KG1 (cell line): ENCODE measurements at places on chromosomes 7 and 10.

DNA sequence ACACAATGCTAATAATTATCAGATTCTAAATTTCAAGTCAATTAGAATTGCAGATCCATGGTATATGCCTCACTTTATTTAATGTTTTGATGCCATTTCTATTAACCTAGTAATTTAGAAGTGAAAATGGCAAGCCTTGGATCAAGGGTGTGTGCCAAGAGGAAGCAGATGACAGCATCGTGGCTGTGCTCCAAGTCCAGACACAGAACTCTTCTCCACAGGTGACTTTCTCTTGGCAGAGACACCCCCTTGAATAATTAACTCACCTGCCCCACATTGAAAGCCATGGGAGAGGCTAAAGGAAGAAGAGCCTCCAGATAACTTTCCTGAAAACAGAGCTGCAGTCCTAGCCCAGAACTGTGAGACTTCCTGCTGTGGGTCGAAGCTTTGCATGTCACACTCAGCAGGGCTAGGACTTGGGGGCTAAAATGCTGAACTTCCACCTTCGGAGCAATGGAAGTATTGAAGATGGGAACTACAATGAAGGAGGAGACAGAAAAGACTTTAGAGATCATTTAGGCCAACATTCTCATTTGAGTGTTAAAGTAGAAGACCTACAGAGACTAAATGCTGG lies 996 bp upstream of the C10orf90 start:
- DNase-seq, result no peak

DNA sequence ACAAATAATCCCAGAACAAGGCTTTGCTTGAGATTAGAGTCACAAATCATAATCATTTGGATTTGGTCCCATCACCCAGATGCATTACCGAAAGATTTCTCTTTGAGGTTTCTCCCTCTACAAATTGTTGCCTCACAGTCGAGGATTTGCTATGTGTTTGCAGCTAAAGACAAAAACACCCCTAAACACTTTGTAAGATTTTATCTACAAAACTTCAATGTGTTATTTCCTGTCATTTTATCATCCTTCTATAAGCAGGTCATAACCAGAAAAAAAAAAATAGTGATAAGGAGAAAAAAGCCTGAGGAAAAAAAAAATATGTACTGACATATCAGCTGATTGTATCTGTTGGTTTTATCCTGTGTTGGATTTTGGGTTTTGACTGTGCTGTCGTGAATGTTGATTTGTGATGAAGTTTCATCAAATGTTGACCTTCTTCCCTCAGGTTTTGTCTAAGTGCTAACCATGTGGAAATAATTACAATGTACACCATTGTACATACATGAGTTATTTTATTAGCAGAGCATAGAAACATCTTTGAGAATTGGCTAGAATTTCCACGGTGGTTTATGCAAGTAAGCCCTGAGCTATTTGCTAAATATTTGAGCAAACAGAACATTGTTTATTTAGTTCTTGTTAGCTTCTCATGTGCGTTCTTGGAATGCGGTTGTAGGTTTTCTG lies 274.4 kb downstream of the NEBL start:
- DNase-seq, result no peak

GRCh38 chr10:104277785-104278184 lies 8.8 kb downstream of the GSTO2 start:
- DNase-seq, result no peak

GRCh38 chr7:139396323-139396951 lies 36.7 kb downstream of the LUC7L2 start:
- DNase-seq, result no peak

DNA sequence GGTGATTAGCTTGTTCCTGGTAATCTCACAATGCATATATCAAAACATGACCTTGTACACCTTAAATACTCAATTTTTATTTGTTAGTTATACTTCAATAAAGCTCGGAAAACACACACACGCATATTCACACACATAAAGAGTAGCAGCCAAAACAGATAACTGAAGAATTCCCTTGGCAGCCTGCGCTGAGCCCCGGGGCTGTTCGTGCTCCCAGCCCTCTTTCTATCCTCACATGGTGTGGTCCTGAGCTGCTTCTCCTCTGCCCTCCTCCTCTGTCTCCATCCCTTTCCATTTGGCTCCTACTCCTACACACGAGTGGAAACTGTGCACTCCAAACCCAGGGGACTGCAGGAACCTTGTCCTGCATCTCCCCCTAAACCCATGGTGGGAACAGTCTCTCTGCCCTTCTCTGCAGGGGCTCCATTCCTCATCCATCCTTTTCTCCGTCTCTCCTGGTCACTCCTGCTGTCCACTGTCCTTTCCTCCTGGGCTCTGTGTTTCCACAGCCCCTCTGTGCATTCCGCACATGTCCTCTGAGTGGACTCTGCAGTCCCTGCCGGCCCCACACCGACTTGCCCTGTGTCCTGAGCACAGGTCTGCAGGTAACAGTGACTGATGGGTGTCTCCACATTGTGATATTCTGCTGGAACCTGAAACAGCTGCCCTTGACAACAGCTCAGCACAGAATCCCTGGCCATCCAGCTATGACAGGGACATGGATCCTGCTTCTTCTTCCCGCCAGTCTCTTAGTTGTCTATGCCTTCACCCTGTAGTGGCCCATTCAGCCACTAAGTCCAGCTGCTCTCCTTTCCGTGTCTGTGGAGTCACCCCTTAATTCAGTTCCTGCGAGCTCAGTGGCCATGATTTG lies 216.8 kb upstream of the ZNF32 start:
- DNase-seq, result no peak

DNA sequence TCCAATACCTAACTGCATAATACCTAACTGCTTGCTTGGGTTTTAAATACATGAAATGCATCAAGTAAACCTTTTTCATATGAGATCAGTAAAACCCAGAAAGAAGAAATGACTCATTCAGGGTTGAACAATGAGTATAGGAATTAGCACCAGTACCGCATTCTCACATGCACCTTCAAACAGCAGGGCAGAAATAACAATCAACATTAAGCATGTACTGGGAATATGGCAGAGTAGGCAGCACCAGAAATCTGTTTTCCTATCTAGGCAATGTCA lies 850.3 kb upstream of the SORCS1 start:
- DNase-seq, result no peak

DNA sequence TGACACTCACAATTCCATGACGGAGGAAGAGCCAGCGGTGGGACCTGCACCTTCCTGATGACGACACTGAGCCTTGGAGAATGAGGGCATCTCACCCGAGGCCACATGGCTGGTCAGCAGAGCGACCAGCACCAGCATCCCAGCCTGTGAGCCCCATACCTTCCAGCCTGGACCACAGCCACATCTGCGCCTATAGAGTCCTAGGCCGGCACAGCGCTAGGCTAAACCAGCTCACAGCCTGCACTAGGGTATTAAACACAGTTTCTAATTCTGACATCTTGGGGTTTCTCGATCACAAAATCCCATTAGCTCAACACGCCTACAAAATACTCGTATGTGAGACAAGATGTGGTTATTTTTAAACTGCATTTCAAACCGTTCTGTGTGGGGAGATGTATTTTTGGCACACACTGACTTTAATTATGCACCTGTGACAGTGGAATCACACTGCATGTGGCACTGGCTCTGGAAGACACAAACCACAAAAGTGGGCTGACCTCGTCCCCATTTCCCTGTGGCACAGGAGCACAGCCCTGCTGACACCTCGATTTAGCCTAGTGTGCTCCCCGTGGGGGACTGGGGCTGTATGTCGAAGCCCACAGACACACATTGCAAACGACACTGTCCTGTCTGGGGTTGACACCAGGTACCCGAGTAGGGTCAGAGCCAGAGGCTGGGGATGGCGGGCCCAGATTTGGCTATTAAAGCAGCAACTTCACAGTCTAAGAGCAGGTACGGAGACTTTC lies 32.5 kb downstream of the CPXM2 start:
- DNase-seq, result no peak

DNA sequence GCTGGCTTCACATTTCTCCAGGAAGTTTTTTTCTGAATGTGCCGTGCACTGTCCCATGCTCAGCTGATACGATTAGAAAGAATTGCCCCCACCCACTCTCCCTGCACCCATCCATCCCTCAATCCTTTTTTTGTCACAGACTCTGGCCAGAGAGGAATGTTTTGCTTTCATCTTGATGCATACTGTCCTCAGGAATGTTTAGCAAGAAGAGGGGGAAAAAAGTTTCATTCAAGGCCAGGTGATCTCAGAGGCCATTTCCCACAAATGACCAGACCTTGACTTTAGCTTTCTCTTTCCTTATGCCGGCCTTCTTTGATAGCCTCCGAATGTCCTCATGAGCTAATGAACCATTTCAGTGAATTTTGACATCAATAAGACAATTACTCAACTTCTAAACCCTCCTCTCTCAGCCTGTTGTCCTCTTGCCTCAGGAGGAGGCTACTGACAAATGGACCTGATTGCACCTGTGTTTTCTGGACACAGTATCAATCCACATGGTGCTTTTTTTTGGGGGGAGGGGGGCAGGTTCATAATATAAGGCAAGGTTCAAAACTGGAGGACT lies 105.0 kb upstream of the KLF6 start:
- no peak for DNase-seq

GRCh38 chr7:57646901-57647246 lies 196.9 kb downstream of the ZNF716 start:
- DNase-seq, result no peak

- DNase-seq, result no peak
These were observed 198.7 kb downstream of the CXCL12 start for GRCh38 chr10:44186150-44186549.

DNA sequence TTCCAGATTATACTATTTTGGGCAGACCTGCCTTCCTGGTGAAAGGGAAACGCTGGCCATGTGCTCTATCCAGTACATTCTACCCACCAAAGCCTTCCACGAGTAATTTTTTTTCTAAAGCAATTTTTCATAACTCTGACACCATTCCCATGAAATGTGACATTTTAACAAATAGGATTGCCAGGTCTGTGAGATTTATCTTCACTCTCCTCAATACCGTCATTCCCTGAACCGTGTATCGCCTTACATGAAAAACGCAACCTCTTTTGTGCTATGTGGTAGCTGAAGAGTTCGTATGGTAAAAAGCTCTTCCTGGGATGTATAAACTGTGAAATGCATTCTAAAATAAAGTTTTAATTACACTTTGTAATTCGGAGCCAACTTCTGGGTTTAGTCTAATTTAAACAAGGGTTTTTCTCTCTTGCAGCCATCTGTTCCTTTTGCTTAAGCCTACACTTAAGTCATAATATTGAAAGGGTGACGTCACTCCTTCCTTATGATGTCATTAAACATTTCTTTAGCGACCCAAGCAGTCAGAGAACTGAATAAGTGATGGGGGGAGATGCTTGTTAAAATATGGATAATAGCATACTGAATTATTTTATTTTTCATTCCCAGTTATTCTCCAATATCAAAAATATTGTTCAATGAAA lies 27.7 kb downstream of the C1QL3 start:
- no peak for DNase-seq

- DNase-seq, result no peak
These were observed 265.5 kb upstream of the FZD8 start for GRCh38 chr10:35907548-35907947.

DNA sequence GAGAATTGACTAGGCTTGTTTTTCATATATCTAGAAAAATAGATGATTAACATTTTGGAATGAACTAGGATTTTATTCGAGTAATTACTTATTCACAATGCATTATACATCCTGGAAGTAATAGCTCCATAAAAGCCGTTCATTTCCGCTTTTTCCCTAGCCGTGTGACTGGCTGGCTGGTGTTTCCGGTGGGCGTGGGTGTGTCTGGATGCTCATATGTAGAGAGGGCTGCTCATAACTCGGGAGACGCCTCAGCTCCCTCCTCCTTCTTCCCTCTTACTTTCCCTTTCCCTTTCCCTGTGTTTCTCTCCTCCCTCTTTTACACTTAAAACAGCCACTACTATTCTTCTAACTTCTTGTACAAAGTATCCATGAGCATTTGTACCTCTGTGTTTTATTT lies 187.7 kb upstream of the VSTM2A start:
- no peak for DNase-seq

DNA sequence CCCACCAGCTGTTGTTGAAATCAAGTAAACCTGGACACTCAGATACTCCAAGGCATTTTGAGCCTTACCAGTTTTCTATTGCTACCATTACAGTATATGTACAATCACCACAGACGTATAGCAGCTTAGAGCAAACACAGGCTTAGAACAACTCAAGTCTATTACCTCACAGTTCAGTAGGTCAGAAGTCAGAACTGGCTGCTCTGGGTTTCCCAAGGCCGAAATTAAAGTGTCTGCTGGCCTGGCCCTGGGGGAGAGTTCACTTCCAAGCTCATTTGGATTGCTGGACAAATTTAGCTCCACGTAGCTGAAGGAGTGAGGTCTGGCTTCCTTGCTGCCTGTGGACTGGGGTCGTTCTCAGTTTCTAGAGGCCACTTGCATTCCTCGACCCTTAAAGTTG lies 260.1 kb upstream of the LRRN3 start:
- no peak for DNase-seq

DNA sequence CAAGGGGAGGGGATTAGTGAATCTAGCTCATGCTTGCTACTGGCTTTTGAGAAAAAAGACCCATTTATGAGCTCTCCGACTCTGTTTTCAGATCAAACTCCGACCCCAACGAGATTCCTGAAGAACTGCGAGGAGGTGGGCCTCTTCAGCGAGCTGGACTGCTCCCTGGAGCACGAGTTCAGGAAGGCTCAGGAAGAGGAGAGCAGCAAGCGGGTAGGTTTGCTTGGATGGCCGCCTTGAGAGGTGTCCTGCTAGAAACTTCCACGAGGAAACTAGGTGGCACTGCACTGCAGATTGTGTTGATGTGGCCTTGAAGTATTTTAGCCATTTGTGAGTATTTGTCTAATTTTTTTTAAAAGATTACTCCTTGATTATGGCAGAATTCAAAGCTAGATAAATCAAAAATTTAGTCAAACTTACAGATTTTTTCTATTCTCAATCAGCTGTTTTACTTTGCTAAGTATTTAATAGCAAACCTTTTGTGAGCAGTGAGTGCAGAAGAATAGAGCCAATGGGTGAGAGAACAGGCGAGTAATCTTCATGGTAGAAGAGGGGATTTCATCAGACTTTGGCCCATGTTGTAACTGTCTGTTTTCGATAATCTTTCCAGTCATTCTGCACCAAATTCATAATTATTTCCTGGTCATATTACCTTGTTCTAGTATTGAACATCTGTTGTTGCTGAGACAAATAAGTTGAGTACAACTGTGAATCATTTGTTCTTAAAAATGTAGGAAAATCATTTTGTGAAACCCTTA lies 95.4 kb downstream of the CREB5 start:
- no peak for DNase-seq

GRCh38 chr10:81096558-81096957 lies 558.9 kb downstream of the SH2D4B start:
- no peak for DNase-seq

DNA sequence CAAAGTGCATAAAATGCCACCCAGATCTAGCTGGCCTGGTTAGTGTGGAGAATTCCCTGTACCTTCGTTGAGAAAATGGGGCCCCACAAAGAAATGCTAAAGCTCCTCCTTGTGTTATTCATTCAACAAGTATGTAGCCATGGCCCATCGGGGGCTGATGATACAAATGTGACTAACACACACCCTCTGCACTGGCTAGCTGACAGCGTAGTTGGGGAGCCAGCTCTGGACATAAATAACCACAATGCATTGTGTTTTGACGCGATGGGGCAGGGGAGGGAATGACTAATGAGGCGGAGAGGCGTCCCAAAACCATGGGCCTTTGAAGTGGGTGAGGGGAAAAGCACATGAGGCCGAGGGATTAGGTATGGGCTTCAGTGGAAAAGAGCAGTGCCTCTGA lies 28.2 kb upstream of the ASL start:
- no peak for DNase-seq

- no peak for DNase-seq
These were observed 184.9 kb downstream of the PTEN start for GRCh38 chr10:88048312-88048711.
